ENCODE measurements at places on chromosomes 2 and 18. TPM values are rescaled to one million over a fixed set of nuclear protein-coding genes. Genes with fewer than 3 reads are reported as not detected.

DNA sequence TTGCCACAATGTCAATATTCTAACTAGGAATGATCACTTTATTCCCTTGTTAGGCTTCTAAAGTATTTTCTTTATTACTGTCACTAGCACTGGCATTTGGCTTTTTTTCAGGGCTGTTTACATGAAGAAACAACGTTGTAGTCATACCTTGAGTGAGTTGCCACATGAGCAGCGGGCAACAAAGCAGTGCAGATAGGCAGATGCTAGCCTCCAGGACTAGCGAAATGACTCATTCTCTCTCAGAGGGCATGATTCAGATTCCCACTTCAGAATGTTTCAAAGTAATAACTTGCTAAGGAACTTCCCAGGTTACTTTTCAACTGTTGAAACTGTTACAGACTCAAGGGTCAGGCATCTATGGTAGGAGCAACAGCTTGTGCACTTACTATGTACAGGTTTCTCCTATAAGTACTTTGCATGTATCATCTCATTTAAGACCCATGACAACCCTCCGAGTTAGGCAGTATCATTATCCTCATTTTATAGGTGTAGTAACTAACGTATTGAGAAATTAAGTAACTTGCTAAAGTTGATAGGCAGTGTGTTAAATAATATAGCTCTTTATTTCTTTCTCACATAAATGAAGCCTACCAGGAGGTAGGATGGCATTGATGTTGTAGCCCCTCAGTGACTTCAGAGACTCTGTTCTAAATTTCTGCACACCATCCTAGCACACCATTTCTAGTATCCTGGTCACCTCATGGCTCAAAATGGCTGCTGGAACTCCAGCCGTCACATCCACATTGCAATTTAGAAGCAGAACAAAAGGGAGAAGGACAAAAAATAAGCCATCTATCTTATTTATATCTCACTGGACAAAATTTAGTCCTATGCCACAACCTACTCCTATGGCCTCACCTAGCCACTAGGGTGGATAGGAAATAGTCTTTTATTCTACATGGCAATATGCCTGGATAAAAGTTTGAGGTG, 83.3 kb downstream of the ICOS start:
- no peaks in the 10 kb centered on the region for H3K27me3 ChIP-seq
- H3K4me3 ChIP-seq, result no peak overlapping the region
- no peak for DNase-seq
- no peak overlapping the region for H3K27ac ChIP-seq
- H3K4me1 ChIP-seq, result no peaks in the 10 kb centered on the region

GRCh38 chr18:70113511-70113910, 92.0 kb downstream of the RTTN start:
- no peak overlapping the region for H3K4me3 ChIP-seq
- no peak for DNase-seq
- no peak overlapping the region for H3K27ac ChIP-seq
- H3K36me3 ChIP-seq, result no peaks in the 10 kb centered on the region

The POTEC gene
- not detected for total RNA-seq

GRCh38 chr2:157155992-157156391, 101.5 kb upstream of the GALNT5 start:
- no peaks in the 10 kb centered on the region for H3K4me1 ChIP-seq
- no peaks in the 10 kb centered on the region for H3K36me3 ChIP-seq
- H3K4me3 ChIP-seq, result no peak overlapping the region
- H3K27me3 ChIP-seq, result no peaks in the 10 kb centered on the region
- DNase-seq, result no peak

DNA sequence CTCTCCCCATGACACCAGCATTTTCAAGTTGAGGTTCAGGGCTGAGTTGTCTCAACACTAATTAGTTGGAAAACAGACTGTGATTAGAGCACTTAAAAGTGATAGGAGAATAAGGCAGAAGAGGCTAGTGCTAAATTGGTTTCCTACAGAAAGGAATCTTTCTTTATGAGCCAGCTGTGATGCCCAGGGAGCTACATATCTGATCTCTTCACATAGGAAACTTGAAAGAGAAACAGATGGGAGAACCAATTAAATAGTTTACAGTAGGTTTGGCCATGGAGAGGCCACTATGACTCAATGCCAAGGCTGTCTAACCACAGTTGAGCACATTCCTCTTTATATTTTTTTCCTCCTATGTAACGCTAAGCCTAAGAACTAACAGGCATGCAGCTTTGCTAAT, 418.3 kb upstream of the CYRIA start:
- no peaks in the 10 kb centered on the region for H3K27me3 ChIP-seq
- no peak for DNase-seq
- H3K27ac ChIP-seq, result no peak overlapping the region
- H3K4me1 ChIP-seq, result no peaks in the 10 kb centered on the region

- H3K27ac ChIP-seq, result peak overlapping the region; percentile 8
- H3K4me3 ChIP-seq, result no peak overlapping the region
- H3K27me3 ChIP-seq, result no peaks in the 10 kb centered on the region
- H3K36me3 ChIP-seq, result no peaks in the 10 kb centered on the region
Observed at GRCh38 chr2:12261986-12262680, 454.6 kb upstream of the TRIB2 start.

Measured in adrenal gland (tissue), 19 donors.